BE2C (cell line): ENCODE measurements at places on chromosomes 5 and 9.

DNA sequence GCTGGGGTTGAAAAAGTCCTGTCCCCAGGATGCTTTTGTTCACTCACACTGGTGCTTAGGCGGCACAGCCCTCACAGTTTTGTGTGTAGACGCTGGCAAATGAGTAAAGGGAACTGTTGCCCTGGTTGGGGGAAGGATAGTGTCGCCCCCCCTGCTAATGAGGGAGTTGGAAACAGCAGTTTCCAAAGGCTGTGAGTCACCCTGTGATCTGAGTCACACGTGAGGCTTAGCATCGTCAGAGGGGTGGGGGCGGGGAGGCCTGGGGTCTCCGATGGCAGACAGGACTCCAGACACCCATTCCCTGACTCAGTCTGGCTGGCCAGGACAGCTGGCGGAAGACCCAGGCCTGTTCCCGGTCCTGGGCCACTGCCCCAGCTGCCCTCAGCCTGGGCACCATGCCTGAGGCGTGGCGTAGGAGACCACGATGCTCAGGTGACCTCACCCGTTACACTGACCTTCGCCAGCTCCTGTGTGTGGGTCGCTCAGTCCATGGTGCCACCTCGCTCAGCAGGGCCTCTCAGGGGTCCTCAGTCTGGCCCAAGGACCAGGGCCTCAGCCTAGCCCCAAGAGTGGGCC lies 2.9 kb downstream of the DNAJB5 start:
- DNase-seq = peak; percentile 67

DNA sequence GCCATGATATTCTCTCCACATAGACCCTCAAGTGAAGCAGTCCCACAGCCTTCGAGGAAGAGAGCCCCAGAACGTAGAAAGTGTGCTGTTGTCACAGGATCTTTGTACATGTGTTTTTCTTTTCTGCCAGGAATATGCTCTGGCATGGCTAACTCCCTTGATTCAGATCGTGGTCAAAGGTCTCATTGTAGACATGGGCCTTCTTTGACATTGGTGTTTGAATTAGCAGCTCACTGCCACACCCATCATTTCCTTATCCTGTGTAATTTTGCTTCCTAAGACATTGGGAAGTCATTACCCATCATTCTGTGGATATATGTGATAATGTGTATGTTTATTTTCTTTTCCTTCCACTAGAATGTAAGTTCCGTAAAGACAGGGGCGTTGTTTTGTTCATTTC lies 25.5 kb downstream of the MTRR start:
- DNase-seq = no peak

- no peak for DNase-seq
Measured at GRCh38 chr5:57221049-57221568, 47.2 kb downstream of the GPBP1 start.

DNA sequence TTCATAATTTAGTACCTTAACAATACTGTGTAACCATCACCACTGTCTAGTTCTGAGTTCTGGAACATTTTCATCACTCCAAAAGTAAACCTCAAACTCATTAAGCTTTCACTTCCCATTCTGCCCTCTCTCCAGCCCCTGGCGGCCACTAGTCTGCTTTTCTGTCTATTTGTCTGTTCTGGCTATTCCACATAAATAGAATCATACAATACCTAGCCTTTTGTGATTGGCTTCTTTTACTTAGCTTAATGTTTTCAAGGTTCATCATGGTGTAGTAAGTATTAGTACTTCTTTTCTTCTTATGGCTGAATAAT lies 138.7 kb downstream of the RAPGEF6 start:
- DNase-seq = no peak

DNA sequence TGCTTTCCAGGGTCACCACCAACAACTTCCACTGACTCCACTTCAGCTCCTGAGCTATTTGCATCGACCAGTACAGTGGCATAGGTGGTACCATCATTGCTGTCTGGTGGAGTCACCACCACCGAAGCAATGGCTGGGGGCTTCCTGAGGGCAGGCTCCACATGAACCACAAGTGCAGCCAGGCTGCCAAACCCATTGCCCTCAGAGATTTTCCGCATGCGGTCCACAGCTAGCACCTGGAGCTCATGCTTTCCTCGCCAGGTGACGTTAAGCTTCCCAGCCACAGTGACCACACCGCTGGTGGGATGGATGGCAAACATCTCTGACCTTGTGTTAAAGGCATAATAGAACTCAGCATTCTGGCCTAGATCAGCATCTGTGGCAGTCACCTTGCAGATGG lies 23.1 kb downstream of the FAT2 start:
- no peak for DNase-seq

DNA sequence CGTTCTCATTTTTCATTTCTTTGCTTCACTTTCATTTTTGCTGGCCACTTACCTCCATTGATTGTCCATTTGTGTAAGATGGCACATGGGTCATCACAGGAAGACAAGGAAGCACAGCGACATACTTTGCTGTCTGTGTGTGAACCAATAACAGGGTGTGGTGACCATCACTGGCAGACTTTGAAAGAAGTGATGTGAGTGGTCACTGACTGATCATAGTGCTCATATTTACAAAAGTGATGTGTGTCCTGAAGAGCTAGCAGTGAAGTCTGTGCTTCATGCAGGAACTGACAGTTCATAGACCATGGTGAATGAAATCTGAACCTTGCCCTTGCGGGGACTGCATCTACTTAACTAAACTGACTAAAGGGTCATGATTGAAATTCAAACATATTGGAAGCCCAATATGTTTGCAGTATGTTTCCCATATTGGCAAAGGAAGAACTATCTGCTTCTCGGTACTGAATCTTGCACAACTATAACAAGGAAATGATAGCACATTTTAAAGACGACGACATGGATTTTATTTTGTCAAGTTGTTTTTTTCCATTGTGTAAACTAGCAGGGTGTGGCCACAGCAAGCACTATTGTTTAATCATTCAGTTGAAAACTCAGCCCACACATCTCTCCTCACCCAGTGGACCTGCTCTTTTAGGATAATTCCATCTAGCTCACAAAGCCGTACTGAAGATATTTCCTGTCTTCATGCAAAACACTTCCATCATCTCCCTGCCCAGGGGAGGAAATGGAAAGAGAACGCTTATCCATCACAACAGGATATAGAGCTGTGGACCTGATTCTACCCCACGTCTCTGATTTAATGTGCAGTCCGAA lies 232.0 kb upstream of the ANKRD55 start:
- no peak for DNase-seq

GRCh38 chr9:111997831-111998230 lies 101.2 kb downstream of the UGCG start:
- DNase-seq = no peak

- peak; percentile 1 for DNase-seq
Measured at GRCh38 chr5:543351-543750, 19.1 kb upstream of the SLC9A3 start.

DNA sequence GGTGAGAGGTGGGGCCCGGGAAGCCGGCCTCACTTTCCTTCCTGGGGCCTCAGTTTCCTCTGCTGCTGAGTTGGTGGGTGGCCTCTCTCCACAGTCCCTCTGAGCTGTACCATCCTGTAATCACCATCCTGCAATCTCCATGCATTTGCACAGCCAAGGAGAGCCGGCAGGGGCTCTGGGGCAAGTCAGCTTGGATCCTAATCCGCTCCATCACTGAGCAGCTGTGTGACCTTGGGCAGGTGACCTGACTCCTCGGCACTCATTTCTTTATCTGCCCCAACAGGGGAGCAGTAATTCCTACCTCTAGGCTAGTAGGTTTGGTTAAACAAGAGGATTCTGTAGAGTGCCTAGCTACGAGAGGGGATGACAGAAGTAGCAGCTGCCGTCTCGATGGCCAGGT lies 88.2 kb upstream of the ZNF618 start:
- no peak for DNase-seq

DNA sequence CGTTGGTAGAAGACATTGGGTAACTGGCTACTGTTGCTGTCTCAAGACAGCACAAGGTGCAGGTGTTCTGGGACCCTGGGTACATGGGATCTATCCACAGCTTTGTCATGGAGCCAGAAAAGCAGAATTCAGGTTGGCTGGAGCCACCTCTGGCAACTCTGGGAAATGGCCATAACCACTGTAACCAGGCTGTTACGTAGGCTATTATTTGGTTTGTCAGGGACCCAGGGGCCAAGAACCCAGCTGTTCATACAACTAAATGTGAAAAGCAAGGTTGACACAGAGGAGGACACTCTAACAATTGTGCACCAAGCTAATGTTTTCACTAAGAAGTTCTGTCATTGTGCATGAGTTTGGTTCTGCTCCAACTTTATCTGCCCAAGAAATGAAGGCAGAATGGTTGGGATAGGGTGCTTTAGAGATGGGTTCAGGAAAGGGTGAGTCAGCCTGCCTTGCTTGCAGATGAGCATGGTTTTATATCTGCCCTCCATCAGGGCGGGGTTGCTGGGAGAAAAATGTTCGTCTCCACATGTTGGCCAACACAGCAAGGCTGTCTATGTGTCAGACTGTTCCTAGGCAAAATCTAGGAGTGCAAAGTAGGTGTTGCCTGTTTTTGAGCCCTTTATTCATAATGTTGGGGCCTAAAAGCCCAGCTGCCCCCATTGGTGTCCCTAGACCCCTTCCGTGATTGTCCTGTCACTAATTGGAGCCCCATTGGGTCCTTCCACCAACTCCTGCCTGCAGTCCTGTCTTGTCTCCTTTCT lies 131.3 kb upstream of the DAP start:
- no peak for DNase-seq

- DNase-seq = no peak
Measured at GRCh38 chr9:133285252-133285775, 10.3 kb upstream of the ABO start.

DNA sequence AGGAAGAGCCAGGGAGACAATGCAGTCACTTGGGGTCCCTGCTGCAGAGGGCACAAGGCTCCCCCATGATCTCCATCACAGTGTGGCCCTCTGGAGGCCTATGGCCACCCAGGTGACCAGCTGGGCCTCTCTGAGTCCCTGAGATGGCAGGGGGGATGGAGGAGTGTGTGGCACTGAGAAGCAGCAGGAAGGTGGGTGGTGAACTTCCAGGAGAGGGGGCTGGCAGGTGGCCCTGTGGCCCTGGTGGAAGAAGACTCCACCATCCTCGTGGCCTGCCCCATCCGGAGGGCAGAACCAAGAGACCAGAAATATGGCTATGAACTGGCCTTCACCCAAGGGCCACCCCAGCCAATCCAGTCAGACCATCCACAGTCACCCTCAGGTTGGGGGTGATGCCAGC lies 31.7 kb upstream of the AFAP1L1 start:
- DNase-seq = no peak

GRCh38 chr5:155897761-155898160 lies 429.2 kb upstream of the SGCD start:
- no peak for DNase-seq

GRCh38 chr9:93343663-93344062 lies 107.8 kb upstream of the FAM120A start:
- no peak for DNase-seq

GRCh38 chr5:129459450-129459776 lies 685 bp upstream of the ADAMTS19 start:
- no peak for DNase-seq

GRCh38 chr9:129073404-129073803 lies 7.5 kb upstream of the DOLPP1 start:
- no peak for DNase-seq

- peak; percentile 43 for DNase-seq
Measured at GRCh38 chr9:12774861-12775678, at the start of gene LURAP1L. Gene LURAP1L, plus strand, starts transcription at chr9:12775020. Its CDS starts 696 bp downstream, at chr9:12775716.

- no peak for DNase-seq
Measured at GRCh38 chr5:25453500-25453899, 808.7 kb upstream of the CDH10 start.

GRCh38 chr9:114350636-114351401 lies 21.1 kb downstream of the ORM2 start:
- no peak for DNase-seq

DNA sequence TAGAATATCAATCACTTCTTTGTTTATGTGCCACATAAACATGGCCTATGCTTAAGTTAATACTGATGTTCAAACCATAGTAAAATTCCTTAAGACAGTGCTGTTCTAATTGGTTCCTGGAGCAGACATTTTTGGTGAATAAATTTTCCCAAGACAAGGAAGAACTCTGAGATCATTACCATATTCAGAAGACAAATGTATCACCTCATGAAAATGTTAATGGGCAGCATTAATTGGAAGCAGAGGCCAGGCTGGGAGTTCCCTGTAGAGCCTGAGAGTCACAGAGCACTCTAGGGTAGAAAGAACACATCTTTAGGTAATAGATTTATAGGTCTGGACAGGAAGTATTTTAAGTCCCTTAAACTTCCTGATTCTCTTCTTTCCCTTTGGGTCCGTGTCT lies 240.2 kb downstream of the MAN2A1 start:
- no peak for DNase-seq

DNA sequence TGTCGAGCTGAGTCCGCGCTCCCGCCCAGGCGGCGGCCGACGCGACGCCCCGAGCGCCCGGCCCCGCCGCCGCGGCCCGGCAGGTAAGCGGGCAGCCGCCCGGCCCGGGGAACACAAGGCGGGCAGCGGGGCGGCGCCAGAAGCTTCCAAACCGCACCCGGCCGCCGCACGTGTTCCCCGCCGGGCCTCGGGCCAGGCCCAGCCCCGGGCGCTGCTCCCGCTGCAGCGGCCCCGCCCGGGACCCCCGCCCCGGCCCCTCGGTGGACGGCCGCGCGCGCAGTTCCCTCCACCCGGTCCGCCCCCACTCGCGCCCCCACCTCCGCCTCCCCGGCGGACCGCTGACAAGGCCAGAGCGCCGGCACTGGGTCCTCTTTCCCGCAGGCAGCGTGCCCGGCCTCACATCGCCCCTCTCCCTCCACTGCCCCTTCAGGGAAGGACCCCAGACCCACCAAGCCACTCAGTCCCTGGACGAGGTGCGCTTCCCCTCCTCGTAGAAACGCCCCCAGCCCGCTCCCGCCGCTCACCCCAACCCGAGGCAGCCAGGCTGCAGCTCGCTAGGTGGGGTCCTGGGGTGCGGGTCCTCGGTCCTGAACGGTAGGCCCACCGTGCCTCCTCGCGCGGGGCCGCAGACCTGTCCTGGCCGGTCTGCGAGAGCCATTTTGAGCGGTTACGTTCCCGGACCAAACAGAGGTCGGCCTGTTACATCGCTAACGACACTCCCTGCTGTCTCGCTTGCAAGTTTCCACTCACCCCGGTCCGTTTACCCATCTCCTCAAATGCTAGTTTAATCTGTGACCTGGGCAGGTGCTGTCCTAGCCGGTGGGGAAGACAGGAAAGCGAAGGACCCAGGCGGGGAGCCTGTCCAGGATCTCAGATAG lies 475 bp downstream of the WDR5 start:
- no peak for DNase-seq

DNA sequence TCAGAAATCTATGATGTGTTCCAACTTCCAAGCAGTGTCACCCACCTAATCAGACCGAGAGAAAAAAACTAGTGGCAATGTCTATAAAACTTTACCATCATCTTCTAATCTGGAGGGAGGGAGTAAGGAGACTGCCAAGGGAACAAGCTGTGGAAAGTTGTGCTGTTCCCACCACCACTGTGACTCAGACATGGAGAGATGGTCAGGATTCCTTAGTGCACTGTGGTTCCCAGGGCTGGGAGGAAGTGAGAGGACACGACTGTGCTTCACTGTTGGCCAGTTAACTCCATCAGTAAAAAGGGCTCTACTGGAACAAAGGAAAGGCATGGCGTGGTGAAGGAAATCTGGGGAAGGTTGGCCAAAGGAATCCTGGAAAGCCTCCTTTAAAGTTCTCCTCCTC lies 18.8 kb downstream of the TICAM2 start:
- no peak for DNase-seq

- no peak for DNase-seq
Measured at GRCh38 chr5:97046270-97046982, 96.0 kb downstream of the LIX1 start.

- DNase-seq = no peak
Measured at GRCh38 chr5:95563367-95563766, 8.5 kb downstream of the ARSK start.
